ENCODE measurements at places on chromosomes 6 and 20.

DNA sequence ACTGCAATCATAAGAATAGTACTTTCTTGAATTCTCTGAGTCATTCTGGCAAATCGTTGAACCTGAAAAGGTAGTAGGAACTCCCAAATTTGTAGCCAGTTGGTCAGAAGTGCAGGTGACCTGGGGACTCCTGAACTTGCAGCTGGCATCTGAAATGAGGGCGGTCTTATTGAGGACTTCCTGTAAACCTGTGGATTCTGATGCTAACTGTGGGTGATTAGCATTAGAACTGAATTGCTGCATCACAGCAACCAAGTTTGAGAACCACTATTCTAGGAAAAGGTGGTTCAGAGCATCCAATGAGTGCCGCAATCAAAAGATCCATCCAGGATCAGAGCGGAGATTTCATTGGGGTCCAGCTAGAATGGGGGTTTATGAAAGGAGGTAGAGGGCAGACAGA is 50.2 kb upstream of the UTRN start:
- DNase-seq = no peak

GRCh38 chr6:70270287-70271005 is 32.4 kb downstream of the COL9A1 start:
- no peak for DNase-seq

DNA sequence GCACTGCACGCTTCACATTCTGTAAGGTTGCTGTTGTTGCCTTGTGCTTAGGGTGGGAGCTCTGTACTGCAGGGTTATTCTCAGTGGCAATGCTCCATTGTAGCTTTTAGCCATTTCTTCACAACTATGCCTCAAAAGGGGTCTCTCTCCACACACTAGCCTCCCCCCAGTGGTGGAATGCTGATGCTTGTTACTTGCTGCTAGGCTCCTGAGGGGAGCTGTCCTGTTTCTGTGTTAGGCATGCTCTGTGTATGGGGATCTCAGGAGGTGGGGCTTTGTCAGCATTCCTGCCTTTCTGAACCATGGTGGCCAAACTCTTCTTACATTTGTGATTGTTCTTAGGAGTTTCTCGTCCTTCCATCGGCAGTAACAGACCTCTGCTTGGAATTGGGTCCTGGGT is 18.8 kb downstream of the TMEM170B start:
- DNase-seq = no peak

DNA sequence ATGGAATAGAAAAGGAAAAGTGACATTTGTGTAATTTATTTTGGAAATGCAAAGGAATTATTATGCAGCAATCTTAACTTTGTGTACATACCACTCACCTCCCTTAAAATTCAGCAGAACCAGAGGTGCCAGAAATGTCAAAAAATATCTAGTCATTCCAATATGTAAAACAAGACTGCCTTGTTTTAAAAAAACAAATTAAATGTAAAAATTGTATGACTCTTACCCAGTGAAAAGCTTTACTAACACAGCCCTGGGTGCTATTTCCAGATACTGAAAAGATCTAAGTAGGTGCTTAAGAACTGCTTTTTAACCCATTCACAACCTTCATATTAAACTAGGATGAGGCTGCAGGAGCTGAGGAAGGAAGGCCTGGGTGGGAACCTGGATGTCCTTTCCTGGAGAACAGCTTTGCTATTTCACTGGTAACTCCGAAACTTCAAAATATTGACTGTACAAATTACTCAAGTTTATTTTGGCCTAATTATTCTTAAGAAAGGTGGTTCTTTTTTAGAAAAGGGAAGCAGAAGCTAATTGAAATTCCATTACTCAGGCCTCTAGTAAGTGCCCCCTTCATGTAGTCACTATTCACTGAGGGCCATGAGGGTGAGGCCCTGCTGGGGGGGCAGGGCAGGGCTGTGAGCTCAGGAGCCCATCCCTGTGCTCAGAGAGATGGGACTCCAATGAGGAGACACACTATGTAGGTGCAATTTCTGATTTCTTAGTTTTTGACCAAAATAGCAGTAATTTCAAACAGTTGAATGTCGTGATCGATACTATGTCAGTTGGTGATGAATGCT is 139.6 kb downstream of the MAP3K4 start:
- no peak for DNase-seq

- DNase-seq = no peak
These were observed 1.8 kb upstream of the CTSZ start for GRCh38 chr20:59008715-59009336.

GRCh38 chr20:48196001-48196400 is 410.7 kb upstream of the SULF2 start:
- DNase-seq = no peak

DNA sequence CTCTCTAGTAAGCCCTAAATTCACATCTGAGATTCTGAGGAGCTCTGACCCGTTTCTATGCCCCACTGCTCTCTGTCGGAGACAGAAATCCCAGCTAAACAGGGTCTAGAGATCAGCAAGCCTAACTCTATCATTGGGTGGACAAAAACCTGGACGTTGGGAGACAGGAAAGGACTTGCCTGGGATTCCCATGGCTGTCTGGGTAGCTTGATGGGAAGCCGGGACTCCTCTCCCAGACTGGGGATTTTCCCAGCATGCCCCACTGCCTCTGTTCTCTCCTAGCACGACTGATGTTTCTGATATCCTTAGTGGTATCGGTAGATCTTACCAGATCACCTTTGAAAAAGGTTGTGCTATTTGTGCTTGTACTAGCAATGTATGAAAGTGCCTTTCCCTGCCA is 22.9 kb downstream of the DUSP22 start:
- no peak for DNase-seq

GRCh38 chr6:38141085-38141484 is 321.6 kb downstream of the ZFAND3 start:
- DNase-seq = no peak

DNA sequence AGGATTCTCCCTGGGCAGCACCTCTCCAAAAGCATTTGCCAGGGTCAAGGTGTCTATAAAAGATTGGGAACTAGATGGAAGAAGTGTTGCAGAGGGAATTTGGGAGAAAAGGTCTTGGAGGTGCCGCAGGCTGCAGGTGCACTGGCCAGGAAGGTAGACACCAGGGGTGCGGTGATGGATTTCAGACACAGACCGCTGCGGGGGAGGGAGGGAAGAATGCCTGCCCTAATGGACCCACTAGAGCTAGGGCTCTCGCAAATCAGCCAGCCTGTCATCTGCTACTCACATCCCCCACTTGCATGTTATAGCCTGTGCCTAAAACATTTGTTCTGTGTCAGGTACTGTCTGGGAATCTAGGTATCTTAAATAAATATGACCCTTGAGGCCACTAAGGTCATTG is 193.6 kb upstream of the SLC24A3 start:
- DNase-seq = no peak

DNA sequence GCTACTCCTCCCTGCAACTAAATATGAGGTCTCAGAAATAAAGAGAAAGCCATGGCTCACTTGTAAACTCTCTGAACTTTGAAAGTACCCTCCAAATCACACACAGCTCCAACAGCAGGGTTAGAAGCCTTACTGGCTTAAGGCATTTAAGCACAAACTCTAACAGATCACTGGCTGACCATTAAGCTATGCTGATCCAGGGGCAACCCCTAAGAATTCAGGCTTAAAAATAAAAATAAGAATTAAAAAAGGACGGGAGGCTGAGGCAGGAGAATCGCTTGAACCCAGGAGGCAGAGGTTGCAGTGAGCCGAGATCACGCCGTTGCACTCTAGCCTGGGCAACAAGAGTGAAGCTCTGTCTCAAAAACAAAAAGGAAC is 21.8 kb downstream of the HLA-E start:
- DNase-seq = no peak

GRCh38 chr6:145235207-145235606 is 500.1 kb downstream of the EPM2A start:
- DNase-seq = no peak

DNA sequence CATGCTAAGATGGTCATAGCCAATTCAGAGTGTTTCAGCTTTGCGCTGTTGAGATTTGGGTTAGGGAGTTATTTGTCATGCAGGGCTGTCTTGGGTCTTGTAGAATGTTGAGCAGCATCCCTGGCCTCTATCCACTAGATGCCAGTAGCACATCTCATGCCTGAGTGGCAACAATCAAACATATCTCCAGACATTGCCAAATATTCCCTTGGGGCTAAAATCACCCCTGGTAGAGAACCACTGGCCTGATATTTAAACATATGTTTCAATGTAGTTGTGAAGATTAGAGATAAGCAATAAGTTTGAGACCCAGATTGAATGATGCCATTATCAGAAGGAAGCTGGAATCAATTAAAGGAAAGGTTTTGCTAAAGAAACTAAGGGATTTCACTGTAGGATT is 463.3 kb downstream of the DOK5 start:
- no peak for DNase-seq

DNA sequence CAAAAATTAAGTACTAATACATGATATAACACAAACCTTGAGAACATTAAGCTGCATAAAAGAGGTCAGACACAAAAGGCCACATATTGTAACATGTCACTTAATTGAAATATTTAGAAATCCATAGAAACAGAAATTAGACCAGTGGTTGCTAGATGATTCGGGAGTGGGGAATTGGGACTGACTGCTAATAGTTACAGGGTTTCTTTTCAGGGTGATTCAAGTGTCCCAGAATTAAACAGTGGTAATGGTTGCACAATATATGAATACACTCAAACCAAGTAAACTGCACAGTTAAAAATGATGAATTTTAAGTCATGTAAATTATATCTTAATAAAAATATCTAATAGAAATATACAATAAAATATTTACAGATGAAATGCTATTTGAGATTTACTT is 174.5 kb downstream of the WDR27 start:
- no peak for DNase-seq

DNA sequence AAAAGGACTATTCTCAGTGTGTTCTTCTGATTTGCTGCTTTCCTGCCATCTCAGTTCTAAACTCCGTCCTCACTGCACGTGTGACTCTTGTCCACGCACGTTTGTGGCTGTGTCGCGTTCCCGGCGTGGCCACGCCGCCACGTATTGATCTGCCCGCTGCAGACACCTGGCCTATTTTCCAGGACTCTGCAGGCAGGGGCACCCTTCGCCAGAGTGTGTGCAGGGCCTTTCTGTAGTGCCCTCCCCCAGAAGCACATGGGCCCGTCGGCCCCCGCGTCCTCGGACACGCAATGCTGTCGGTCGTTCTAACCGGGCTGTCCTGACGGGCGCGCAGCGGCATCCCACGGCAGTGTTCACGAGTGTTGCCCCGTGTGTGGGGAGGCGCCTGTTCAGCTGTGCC is 87.6 kb downstream of the YTHDF1 start:
- no peak for DNase-seq

- no peak for DNase-seq
These were observed 25.6 kb downstream of the PRPF6 start for GRCh38 chr20:64006490-64006889.

DNA sequence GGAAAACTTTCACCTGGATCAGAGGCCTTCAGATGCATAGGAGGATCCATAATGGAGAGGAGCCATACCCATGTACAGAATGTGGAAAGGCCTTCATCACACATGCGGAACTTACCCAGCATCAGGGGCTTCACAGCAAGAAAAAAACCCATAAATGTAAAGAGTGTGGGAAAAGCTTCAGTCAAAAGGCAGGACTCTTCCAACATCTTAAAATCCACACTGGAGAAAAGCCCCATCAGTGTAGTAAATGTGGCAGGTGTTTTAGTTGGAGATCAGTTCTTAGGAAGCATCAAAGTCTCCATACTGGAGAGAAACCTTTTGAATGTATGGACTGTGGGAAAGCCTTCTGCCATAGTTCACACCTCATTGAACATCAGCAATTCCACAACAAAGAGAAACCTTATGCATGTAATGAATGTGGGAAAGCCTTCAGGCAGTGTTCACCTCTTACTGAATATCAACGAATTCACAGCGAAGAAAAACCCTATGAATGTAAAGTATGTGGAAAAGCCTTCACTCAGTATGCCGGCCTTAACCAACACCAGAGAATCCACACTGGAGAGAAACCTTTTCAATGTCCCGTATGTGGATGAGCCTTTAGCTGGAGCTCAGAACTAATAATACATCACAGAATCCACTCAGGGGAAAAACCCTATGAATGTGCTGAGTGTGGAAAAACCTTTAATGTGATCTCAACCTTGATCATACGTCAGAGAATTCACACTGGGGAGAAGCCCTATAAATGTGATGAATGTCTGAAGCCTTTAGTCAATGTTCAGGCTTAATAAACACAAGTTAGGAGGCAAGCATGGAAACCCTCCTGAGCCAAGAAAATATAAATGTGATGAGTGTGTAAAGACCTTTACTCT is 36.7 kb upstream of the ZSCAN9 start:
- no peak for DNase-seq

DNA sequence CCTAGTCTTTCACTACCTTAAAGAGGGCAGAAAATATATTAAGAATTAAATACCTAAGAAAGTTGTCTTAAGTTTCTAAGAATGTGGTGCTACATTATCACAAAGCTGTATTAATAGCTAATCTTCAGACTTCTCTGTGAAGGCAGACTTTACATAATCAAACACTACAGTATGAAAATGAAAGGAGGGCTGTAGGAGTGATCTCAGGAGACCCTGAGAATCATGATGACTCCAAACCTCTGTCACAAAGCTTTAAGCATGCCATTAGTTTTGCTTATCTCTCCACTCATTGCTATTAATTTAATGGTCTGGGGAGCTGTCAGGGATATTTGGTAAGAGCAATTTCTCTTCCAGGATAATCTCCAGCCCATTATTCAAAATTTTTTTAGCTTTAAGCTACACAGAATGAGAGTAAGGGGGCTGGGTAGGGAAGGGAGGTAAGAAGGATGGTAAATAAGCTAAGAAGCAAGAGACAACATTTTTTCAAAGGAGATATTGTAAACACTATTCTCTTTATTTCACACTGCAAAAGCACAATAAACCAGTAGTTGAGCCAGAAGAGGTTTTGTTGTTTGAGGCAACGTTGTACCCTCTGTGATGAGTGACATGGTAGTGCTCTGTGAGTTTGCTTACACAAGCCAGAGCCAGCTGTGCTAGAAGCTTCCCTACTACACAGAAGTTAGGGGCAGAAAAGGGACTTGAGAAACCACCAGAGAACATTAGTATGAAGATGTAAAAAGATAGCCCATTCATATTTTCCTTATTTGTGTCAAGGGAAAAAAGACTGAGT is 258.8 kb downstream of the GMDS start:
- no peak for DNase-seq

DNA sequence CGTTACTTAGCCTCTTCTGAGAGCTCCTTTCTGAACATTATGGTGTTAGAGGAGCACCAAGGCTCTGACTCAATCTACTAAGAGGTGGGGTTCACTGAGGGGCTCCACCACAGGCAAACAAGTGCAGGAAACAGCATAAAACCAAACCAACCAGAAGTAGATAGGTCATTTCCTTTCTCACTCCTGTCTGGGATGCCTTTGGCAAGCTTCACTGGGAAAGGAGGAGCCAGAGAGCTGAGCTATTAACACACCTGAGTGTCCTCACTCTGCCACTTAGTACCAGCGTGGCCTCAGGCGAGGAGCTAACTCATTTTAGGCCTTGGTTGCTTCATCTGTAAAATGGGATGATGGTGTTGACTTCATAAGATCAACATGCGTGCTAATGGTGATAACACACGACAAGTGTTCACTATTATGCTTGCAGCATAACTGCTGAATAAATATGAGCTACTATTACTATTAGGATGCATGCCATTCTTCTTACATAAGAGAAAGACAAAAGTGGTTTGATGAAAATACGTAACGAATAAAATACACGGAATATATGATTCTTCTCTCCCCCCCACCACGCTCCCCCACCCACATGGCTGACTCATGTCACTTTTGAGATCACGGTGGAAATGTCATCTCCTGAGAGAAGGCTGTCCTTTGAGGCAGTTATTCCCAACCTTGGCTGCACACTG is 185.4 kb downstream of the BCAS1 start:
- DNase-seq = no peak

- DNase-seq = no peak
These were observed 510.7 kb upstream of the SULF2 start for GRCh38 chr20:48295966-48296421.

- DNase-seq = no peak
These were observed 32.8 kb upstream of the TFAP2B start for GRCh38 chr6:50785921-50786320.

Measured in CD4-positive, alpha-beta memory T cell (primary cell).